ENCODE measurements at places on chromosomes 3 and 15.

DNA sequence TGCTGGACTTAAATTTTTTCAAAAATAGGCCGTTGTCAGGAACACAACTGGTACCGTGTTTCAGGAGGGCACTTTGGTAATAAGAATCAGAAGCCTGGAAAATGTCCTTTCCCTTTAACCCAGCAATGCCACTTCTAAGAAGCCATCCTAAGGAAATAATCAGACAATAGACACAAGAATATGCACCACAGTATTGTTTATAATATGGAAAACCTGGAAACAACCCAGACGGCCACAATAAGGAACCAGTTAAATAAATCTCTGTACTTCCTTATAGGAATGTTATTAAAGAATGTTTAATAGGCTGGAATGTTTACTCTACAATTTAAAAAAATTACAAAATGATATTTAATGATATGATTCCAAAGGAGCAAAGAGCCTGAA lies 30.4 kb upstream of the ATP1B3 start:
- no peaks in the 10 kb centered on the region for H3K36me3 ChIP-seq
- no peak overlapping the region for H3K27ac ChIP-seq
- no peaks in the 10 kb centered on the region for H3K4me1 ChIP-seq
- H3K4me3 ChIP-seq, result no peak overlapping the region
- H3K27me3 ChIP-seq, result no peaks in the 10 kb centered on the region
- DNase-seq, result no peak

- no peak for DNase-seq
- no peak overlapping the region for H3K27ac ChIP-seq
- H3K4me1 ChIP-seq, result no peaks in the 10 kb centered on the region
- H3K4me3 ChIP-seq, result no peak overlapping the region
- H3K27me3 ChIP-seq, result peaks cover 5% of the 10 kb centered on the region
- H3K36me3 ChIP-seq, result no peaks in the 10 kb centered on the region
Measured at GRCh38 chr3:14318646-14319045, 83.8 kb upstream of the SLC6A6 start.

GRCh38 chr3:173730391-173730790 lies 332.8 kb downstream of the NLGN1 start:
- no peak overlapping the region for H3K27ac ChIP-seq
- H3K36me3 ChIP-seq, result no peaks in the 10 kb centered on the region
- H3K27me3 ChIP-seq, result no peaks in the 10 kb centered on the region
- no peak overlapping the region for H3K4me3 ChIP-seq

DNA sequence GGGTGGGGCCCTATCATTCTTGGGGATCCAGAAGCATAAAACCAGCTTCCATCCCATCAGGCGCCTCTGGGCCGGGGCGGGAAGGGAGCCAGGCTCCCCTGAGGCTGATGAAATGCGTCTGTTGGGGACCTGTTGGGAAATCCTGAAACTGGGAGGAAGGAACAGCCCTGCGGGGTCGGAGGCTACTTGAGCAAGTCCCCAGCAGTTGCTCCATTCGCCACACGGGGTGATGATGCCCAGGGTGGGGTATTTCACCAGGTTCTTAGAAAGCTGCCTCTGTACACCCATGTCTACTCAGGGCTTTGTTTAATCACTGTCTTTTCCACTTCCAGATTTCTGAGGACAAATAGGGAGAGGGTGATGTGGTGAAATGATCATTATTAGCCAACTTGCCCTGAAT lies 25.4 kb upstream of the TSEN2 start:
- no peak overlapping the region for H3K27ac ChIP-seq
- no peaks in the 10 kb centered on the region for H3K27me3 ChIP-seq
- no peaks in the 10 kb centered on the region for H3K36me3 ChIP-seq
- no peak for DNase-seq
- H3K4me1 ChIP-seq, result peaks cover 26% of the 10 kb centered on the region

- H3K27ac ChIP-seq, result no peak overlapping the region
- H3K36me3 ChIP-seq, result no peaks in the 10 kb centered on the region
- H3K27me3 ChIP-seq, result peaks cover 4% of the 10 kb centered on the region
- H3K4me3 ChIP-seq, result no peak overlapping the region
Measured at GRCh38 chr3:122183893-122184590, 574 bp downstream of the CASR start.

DNA sequence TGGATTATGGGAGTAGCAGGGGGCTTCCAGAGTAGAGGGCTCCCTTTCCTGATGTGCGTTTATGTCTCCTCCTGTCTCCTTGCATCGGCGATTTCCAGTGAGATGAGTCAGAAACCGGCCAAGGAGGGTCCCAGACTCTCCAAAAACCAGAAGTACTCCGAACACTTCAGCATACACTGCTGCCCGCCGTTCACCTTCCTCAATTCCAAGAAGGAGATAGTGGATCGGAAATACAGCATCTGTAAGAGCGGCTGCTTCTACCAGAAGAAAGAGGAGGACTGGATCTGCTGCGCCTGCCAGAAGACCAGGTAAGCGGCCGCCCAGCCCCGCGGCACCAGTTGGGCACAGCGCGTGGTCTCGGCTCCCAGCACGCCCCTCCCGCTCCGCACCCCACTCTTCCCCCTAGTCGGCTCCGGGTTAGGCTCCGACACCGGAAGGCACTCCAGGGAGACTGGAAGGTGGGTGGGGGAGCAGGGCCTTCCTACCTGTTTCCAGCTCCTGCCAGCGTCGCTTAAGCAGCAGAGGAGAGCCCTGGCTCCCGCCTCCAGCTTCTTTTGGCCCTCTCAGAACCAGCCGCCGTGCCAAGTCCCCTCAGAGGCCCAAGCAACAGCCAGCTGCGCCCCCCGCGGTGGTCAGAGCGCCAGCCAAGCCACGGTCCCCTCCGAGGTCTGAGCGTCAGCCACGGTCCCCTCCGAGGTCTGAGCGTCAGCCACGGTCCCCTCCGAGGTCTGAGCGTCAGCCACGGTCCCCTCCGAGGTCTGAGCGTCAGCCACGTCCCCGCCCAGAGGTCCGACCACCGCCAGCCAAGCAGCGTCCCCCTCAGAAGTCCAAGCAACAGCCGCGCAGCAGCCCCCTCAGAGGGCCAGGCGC lies 34.7 kb downstream of the MOBP start:
- DNase-seq, result no peak
- H3K27ac ChIP-seq, result no peak overlapping the region
- H3K4me3 ChIP-seq, result no peak overlapping the region

DNA sequence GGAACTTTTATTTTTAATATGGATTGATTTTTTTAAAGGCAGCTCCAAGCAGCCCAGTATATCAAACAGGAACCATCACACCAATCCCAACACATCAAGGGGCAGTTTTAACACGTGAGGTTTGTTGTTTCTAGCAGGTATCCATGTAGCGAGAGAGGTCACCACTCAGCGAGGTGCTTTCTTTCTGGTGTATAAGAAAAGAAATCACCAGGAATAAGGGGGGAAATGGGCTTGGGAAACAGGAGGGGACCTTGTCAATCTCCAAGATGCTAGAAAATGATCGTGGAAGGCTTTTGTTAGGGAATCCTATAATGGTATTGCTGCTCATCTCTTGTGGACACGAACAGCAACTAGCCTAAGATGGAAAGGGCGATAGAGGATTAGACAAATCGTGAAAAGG lies 402.9 kb upstream of the ATP11B start:
- no peak for DNase-seq
- H3K36me3 ChIP-seq, result no peaks in the 10 kb centered on the region
- no peaks in the 10 kb centered on the region for H3K4me1 ChIP-seq
- H3K27me3 ChIP-seq, result no peaks in the 10 kb centered on the region
- no peak overlapping the region for H3K4me3 ChIP-seq

DNA sequence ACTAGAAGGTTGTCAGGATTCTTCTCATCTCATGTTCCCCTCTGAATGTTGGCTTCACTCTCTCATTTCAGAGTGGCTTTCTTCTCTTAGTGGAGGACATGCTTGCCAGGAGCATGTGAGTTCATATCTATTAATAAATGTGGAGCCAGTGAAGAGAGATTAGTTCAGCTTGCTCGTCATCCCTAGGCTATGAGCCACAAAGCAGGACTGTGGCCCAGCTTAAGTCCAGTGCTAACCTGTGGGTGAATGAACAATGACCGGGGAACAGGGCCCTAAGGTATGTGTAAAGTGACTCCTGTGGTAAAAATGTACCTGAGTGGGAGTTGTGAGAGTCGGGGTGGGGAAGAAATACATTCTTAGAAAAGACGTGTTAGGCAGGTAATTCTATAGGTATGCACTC lies 96.9 kb upstream of the TBL1XR1 start:
- H3K27me3 ChIP-seq, result no peaks in the 10 kb centered on the region
- H3K4me1 ChIP-seq, result no peaks in the 10 kb centered on the region
- H3K4me3 ChIP-seq, result no peak overlapping the region
- H3K36me3 ChIP-seq, result no peaks in the 10 kb centered on the region

DNA sequence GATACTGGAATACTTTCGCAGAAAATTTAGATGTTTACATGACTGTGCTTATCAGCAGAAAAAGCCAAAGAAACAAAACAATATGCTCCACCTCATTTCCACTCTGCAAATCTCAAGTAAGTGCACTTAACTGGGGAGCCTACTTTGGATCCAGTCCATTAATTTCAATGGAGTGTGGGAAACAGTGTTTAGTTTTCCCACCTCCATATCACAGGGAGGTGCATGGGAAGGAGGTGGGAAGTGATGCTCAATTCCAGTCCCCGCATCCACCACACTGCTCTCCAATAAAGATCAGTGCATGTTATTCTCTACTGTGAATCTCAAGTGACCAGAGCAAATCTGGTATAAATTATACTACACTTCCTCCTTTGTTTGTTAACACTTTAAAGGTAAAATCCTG lies 2.9 kb downstream of the NEDD4 start:
- H3K36me3 ChIP-seq, result no peaks in the 10 kb centered on the region
- H3K27me3 ChIP-seq, result peaks cover 3% of the 10 kb centered on the region

DNA sequence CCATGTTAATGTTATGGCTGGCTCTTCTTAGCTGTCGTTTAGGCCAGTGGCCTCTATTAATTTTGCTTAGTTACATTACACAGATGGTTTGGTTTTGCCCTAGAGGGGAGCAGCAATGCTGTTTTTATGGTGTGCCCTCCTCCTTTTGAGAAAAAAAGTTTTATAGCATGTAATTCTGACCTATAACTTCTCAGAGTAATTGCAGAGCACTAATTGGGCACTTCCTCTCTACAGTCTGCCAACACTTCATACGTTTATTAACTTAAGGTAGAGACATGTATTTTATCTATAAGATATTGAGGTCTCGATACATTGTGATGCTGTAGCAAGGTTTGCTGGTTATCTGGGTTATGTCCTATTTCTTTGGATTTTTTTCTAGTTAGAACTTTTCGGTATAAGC lies 12.2 kb downstream of the SLC25A26 start:
- DNase-seq, result no peak
- H3K36me3 ChIP-seq, result no peaks in the 10 kb centered on the region
- no peaks in the 10 kb centered on the region for H3K4me1 ChIP-seq
- H3K27ac ChIP-seq, result no peak overlapping the region
- no peak overlapping the region for H3K4me3 ChIP-seq

- peak overlapping the region; percentile 43 for H3K27ac ChIP-seq
- 0 out of 2 replicates have a peak, but pooled peaks cover 3% of the 10 kb centered on the region for H3K36me3 ChIP-seq
- peak overlapping the region; percentile 34 for H3K4me3 ChIP-seq
- no peaks in the 10 kb centered on the region for H3K27me3 ChIP-seq
- peaks cover 58% of the 10 kb centered on the region for H3K4me1 ChIP-seq
- DNase-seq, result no peak
Measured at GRCh38 chr15:64842096-64842939, 603 bp downstream of the PLEKHO2 start.

GRCh38 chr3:134978658-134979057 lies 183.6 kb downstream of the EPHB1 start:
- no peak overlapping the region for H3K27ac ChIP-seq
- H3K4me3 ChIP-seq, result no peak overlapping the region
- no peaks in the 10 kb centered on the region for H3K27me3 ChIP-seq
- no peaks in the 10 kb centered on the region for H3K4me1 ChIP-seq
- no peaks in the 10 kb centered on the region for H3K36me3 ChIP-seq

GRCh38 chr3:46731795-46732194 lies 14.1 kb upstream of the PRSS50 start:
- H3K4me3 ChIP-seq, result no peak overlapping the region
- no peaks in the 10 kb centered on the region for H3K36me3 ChIP-seq
- peaks cover 5% of the 10 kb centered on the region for H3K27me3 ChIP-seq
- no peak overlapping the region for H3K27ac ChIP-seq

DNA sequence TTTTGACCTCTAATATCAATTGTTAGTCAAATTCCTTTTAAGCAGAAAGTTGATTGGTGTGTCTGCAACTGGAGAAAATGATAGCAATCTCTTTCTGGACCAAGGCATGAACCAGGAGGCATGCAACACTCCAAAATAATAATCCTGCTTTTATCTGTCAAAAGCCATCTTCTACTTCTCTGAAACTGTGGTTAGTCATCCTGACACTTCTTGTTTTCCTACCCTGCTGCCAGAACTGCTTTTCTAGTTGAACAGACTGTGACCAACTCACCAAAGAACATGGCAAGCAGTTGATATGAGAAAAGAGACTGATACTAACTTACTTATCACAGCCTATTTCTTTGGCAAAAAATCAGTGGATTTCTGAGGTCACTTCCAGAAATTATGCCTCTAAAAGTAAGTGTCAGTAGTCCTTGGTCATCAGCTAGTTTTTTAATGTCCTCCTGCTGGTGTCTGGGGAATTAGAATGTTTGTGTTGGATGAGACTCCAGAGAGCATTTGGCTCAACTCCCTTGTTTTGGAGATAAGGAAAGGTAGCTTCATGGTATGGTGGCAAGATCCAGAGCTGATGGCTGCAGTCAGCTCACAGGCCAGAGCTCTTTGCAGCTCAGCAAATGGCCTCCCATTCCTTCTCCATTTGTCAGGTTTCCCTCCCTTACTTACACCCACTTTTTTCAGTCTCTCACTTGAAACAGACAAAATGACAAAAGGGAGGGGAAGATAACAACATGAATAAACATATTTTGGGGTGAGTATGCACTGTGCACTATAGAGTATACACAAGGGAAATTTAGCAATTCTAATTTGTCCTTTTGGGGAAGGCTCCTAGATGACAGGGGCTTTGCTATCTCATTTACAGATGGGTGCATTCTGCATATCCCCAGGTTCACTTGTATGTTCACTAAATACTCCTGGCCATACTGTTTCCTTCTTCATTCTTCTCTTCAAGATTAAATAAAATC lies 7.0 kb downstream of the CRYGS start:
- peaks cover 4% of the 10 kb centered on the region for H3K36me3 ChIP-seq
- no peaks in the 10 kb centered on the region for H3K27me3 ChIP-seq
- H3K27ac ChIP-seq, result no peak overlapping the region
- no peak overlapping the region for H3K4me3 ChIP-seq
- no peaks in the 10 kb centered on the region for H3K4me1 ChIP-seq

- H3K36me3 ChIP-seq, result no peaks in the 10 kb centered on the region
- no peaks in the 10 kb centered on the region for H3K27me3 ChIP-seq
- no peak overlapping the region for H3K27ac ChIP-seq
- H3K4me1 ChIP-seq, result peaks cover 24% of the 10 kb centered on the region
Measured at GRCh38 chr3:17581421-17582080, 160.9 kb downstream of the TBC1D5 start.

GRCh38 chr15:68277131-68277602 lies 378 bp upstream of the FEM1B start:
- peaks cover 14% of the 10 kb centered on the region for H3K36me3 ChIP-seq
- H3K27me3 ChIP-seq, result no peaks in the 10 kb centered on the region
- H3K4me1 ChIP-seq, result peaks cover 47% of the 10 kb centered on the region
- H3K4me3 ChIP-seq, result peak overlapping the region; percentile 86
- no peak for DNase-seq
- peak overlapping the region; percentile 95 for H3K27ac ChIP-seq

DNA sequence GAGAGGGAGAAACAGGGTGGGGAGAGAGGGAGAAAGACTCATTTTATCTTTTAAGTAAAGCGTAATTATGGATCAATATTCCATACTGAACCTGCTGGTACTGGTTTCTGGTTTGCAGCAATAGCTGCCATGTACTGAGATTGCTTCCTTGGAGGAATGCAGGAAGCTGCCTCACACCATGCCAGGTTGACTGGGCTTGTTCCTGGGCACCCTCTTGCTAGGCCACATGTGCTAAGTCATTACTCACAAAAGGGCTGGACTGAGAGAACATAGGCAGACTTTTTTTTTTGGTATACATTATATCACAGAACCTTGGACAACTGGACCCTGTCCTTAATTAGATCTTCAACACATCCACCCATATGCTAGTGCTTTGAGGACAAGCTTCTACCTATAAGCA lies 193.4 kb downstream of the ZNF621 start:
- H3K27ac ChIP-seq, result no peak overlapping the region
- no peak for DNase-seq
- H3K4me3 ChIP-seq, result no peak overlapping the region
- no peaks in the 10 kb centered on the region for H3K36me3 ChIP-seq
- H3K27me3 ChIP-seq, result peaks cover 17% of the 10 kb centered on the region

Measured in DND-41 (cell line).